ENCODE measurements at places on chromosomes 11 and 22. TPM values are rescaled to one million over a fixed set of nuclear protein-coding genes. Genes with fewer than 3 reads are reported as not detected.

DNA sequence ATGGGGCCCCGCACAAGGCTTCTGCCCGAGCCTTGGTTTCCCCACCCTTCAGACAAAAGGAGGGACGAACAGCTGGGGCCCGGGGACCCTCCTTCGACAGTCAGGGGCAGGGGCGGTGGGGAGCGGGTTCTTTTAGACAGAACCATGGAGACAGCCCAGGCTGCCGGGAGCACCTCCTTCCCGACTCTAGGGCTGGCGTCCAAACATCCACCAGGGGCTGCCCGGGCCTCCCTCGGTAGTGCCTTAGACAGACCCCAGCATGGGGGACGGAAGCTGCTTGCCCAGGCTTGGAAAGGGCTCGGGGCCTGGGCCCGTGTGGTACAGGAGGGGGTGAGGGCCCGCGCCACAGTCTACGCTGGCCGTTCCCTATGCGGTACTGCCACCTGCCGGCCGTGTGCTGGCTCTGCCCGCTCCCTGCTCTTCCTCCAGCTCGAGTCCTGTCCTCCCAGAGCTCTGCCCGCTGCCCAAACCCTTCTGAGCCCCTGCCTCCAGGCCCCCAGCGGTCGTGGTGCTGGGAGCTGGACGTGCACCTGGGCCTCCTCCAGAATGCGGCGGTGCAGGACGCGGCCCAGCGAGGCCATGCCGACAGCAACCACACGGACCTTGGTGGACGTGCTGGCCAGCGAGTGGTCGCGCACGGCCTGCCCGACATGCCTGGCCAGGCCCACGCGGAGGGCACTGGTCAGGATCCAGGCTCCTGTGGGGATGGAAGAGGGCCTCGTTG is 20.1 kb downstream of the TSSC4 start:
- DNase-seq = peak; percentile 80

GRCh38 chr11:86101941-86102407 is 33.1 kb upstream of the PICALM start:
- no peak for DNase-seq

DNA sequence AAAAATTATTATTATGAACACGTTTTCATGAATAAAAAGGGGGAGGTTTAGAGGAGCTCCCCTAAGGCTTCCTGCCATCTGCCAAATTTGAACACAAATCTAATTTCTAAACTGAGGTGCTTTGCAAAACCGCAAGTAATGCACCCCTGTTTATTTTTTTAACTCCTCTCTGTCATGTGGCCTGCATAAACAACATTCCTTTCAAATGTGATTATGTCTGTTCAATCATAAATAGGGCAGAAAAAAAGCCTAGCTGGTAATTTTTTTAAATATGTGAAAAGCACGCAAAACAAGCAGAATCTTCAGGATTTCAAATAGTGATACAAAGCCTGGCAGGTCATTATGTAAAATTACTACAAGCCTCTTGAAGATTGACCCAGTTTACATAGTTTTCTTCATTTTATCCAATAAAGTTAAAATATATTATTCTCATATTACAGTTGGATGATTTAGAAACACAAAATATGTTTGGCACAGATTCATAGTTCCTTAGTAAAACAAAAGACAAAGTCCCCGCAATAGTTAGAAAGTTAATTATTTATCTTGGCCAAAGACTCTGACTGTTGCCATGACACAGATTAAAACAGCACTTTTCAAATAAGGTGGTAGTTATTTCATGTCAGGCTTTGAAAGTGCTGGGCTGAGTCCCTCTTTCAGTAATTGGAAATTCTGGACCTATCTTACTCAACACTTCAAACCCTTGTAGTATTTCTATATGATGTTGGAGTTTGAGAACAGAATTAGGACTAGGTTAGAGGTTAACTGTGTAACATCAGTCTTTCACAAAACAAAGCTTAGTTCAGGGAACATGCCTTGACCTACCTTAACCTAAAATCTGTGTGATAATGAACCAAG is 200.3 kb upstream of the MPPED2 start:
- peak; percentile 15 for DNase-seq

NCR3LG1 gene
- 0.44 TPM for total RNA-seq

P4HA3 gene
- total RNA-seq = 3.0 TPM

DNA sequence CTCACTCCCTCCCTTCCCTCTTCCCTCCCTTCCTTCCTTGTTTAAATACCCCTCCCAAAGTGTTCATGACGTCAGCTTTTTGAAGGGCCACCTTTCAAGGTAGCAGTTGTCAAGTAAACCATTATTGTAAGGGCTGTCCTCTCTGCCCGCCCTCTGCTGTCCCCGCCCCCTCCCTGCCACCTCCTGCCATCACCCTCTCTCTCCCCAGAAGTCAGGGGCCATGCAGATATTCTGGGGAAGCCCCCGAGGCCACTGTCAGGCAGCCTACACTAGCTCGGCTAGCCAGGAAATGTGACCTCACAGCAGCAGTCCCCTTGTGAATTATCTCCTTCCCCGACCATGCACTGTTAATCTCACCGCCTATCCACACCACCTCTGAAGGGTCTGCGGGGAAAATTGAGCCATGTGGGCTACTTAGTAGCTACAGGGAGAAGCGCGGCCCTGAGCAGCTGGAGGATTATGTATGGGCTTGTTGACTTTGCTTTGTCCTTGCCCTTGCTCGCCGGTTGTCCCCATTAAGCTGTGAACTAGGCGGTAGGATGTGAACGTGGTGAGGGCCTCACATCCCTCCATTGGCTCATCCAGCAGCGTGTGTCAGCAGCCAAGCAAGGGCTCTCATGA is 42.1 kb upstream of the ATXN10 start:
- no peak for DNase-seq
